Activated T-helper 1 cell treated with Interleukin-2 at 50 U/mL for 16 hours (primary cell): ENCODE measurements at places on chromosomes 11 and 22.

GRCh38 chr22:41908411-41909309 lies 6.2 kb downstream of the SHISA8 start:
- DNase-seq, result no peak

GRCh38 chr11:46920755-46921154 lies 2.4 kb upstream of the LRP4 start:
- DNase-seq, result no peak

DNA sequence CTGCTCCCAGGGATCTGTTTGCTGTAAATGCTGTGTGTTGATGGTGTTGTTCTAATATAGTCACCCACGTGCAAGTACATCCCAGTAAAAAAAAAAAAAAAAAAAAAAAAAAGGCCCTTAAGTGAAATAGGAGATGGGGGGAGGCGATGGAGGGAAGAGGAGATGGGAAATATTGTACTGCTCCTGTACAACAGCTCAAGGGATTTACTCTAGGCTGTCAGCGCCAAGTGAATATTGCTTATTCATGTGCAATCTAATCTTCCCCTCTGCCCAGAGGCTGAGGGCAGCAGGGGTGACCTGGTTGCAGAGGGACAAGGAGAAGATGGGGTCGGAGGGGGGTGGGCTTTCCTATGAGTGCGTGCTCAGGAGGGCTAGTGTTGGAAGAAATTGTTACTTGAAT lies 206.2 kb upstream of the CADM1 start:
- DNase-seq, result no peak

DNA sequence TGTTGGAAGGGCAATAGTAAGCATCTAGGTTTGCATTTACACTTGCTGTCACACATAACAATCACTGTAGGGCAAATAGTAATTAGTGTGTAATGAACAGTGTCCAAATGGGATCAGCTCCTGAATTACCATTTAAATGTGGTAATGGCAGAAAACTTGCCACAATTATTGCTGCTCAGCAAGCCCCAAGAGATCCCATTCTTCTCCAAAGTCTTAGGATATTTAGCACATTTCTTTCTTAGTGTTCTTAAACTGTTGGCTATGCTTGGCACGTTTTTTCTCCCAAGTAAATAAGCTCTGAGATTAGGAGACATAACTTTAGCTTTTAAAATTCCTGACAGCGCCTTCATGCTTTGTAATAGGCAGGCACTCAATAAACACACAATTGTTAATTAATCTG lies 1037.0 kb downstream of the DLG2 start:
- no peak for DNase-seq

DNA sequence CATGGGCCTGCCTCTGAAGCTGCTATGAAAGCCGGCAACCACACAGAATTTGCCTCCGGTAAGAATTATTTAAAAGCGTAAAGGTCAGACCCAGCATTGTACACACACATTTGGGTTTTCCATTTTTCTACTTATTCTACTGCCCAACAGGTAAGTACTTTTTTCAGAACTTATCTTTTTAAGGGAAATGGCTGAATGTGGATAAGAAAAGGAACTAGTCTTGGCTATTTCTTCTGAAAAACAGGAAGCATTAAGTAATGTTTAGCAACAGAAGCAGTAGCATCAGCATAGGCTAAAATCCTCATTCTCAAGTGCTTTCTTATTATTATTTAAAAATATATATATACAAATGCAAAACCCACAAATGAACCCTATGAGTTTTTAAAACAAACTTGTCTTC lies 103.1 kb downstream of the MPPED2 start:
- no peak for DNase-seq

- DNase-seq, result no peak
These were observed 31.6 kb downstream of the ACER3 start for GRCh38 chr11:76892306-76892705.

DNA sequence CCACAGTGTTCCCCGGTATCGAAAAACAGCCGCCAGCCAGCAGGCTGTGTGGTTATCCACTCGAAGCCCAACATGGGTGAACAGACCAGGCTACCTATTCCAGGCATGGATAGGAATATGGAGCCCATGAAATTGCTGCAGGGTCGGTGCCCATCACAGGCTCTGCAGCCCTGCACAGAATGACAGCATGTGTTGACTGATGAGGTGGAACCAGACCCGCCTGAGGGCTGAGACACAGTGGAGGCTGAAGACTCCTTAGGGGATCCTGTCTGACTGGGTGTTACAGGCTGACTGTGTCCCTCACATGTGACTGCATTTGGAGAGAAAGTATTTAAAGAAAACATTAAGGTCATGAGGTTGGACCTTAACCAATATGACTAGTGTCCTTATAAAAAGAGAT lies 6.2 kb upstream of the YPEL1 start:
- DNase-seq, result no peak

GRCh38 chr22:24247564-24248344 lies 2.9 kb upstream of the GGT5 start:
- peak; percentile 18 for DNase-seq
